ENCODE measurements at places on chromosomes 12 and 14. TPM values are rescaled to one million over a fixed set of nuclear protein-coding genes. Genes with fewer than 3 reads are reported as not detected.

The TMCC3 gene
- total RNA-seq, result 0.54 TPM

DNA sequence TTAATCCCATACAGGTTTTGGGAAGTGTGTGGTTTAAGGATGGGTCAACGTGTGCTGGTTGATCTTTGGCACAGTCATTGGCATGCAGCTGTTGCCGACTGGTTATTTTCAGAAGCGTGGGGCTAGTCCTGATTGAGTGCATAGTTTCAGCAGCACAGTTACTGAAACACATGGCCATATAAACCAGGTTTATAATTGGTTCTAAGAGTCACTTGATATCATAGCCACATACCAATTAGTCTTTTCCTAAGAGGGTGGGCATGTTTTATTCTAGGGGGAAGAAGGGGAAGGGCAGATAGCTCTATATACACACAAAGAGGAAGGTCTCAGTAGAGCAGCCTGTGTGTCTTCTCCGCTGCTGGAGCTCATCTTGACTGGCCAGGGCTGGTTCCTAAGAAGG lies 11.0 kb upstream of the RPS6KL1 start:
- DNase-seq, result no peak

DNA sequence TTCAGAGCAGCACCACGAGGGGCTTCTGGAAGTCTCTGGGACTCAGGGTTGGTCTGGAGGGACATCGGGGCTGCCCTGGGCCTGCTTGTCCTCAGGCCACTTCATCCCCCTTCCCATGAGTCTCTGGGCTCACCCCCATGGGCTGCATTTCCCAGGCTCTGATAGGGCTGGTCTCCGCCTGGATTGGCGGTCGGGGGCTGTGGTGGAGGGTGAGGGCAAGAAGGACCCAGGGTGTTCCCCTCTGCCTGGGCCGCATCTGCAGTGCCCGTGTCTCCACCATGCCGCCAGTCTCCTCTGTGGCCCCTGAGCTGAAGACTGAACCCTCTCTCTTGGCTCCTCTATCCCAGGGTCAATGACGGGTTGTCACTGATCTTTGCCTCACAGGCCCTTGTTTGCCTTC lies 242.1 kb downstream of the ADGRD1 start:
- DNase-seq, result no peak

The KRT74 gene
- total RNA-seq, result not detected

DNA sequence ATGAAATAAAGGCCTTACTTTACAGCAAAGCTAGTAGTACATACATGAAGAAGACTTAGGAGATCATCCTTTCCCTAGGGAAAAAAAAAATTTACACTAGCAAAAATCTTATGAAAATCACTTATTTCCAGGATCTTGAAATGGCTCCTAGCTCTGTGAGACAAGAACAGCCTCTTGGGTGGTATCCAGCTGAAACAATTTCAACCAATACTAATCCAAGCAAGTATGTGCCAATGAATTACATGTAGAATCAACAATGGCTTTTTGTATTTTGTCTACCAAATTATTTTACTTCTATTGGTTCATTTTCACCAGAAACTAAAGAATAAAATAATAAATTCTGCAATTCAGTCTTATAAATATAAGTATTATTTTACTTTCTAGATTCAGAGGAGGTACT lies 2.7 kb upstream of the SLCO1A2 start:
- no peak for DNase-seq

- DNase-seq, result no peak
These were observed 15.3 kb upstream of the PELI2 start for GRCh38 chr14:56102941-56103340.

GRCh38 chr12:102548543-102548942 lies 68.2 kb upstream of the IGF1 start:
- peak; percentile 34 for DNase-seq
